GM23248 (cell line): ENCODE measurements at places on chromosomes 1 and 21.

DNA sequence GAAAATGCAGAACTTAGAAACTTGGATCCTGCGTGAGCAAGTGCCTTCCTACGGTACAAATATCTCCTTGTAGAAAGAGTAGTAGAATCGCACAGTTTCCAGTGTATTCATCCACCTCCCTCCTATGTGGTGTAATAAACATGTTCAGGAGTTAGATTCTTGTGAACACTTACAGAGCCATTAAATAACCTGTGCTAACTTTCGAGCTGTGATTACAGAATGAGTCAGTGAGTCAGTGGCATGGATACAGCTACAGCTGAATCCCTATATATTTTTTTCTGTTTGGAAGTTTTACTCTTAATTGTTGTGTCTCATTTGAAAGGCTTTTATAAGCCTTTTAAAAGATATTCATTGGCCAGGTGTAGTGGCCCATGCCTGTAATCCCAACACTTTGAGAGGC, 148.7 kb downstream of the EDEM3 start:
- peak; percentile 25 for DNase-seq

DNA sequence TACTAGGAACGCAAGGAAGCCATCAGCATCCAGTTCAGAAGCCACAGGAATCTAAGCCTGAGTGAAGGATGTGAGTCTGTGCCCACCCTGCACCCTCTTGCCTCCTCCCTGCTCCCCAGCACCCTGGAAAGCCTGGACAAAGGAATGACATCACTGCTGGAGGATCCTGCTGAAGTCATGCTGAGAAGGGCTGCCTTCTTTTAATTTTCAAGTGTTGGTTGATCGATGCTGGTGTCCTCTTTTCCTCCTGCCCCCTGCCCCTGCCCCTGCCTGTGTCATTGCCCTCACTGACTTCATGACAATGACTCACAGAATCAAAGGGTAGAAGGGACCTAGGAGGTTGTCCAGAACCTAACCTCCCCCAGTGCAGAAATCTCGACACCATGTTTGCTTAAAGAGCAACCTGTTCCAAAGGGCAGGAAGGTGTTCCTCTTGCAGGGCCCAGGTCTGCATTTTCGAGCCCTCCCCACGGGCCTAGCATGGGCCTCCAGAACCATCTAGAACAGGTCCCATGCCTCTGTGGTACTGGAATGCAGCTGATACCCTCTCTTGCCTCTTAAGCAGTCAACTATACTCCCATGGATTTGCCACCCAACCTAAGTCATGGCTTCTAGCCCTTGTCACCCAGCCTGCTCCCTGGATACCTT, 9.6 kb downstream of the DHRS3 start:
- DNase-seq = no peak

DNA sequence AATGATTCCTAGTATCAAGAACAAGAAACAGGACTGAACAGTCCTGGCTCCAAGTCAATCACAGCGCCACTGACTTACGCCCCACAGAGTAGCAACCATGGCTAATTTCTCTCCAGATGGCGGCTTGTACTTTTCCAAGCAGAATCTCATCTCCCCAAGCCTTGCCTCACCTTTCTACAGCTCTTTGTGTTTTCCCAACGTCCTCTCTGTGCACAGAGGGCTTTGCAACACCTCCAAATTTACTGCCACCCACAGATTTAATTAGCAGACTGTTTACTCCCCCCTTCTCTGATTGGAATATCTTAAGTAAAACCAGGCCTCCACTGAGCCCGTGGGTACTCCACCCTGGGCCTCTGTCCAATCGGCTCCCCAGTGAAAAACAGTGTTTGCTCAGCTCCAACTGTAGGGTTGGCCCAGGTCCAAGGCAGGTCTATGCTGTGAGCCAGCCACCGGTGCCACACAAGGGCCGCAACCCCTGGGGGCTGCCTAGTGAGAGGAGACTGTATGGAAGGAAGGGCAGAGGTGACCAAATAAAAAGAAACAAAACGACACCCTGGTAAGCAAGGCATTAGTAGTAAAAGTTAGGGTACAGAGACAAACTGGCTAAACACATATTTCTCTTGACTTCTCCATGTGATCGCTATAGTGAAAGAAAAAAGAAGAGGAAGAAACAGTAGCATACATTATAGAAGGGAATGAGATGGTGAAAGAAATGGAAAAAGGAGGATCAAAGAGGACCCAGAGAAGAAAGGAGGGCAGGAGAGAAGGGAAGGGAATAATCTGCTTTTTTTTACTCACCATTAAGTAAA, 128.4 kb upstream of the SOD1 start:
- DNase-seq = peak; percentile 21

DNA sequence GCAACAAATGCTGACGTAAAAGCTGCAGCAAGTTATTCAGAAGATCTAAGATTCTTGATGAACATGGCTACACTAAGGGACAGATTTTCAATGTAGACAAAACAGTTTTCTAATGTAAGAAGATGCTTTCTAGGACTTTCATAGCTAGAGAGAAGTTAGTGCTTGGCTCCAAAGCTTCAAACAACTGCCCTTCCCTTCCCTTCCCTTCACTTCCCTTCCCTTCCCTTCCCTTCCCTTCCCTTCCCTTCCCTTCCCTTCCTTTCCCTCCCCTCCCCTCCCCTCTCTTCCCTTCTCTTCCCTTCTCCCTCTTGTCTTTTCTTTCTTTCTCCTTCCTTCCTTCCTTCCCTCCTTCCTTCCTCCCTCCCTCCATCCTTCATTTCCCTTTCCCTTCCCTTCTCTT, 365.3 kb upstream of the ADGRL4 start:
- DNase-seq = no peak

GRCh38 chr1:160657250-160657781, 10.5 kb upstream of the SLAMF1 start:
- no peak for DNase-seq

DNA sequence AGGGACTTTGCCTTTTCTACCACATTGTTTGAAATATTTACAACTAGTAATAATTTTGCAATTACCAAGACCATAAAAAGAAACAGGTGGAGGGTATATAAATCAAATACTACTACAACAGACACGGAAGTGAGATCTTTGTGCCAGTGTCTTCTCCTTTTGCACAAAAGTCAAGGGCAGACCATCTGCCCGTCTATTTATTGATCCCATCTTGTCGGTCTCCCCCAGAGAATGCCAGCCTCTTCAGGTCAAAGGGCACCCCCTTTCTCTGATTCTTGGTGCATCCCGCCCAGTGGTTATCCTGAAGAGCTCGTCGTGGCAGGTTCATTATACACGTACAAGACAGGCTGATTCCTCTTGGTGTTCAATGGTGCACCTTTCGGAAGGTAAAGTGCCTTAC, 4.8 kb upstream of the PDE9A start:
- DNase-seq = no peak

DNA sequence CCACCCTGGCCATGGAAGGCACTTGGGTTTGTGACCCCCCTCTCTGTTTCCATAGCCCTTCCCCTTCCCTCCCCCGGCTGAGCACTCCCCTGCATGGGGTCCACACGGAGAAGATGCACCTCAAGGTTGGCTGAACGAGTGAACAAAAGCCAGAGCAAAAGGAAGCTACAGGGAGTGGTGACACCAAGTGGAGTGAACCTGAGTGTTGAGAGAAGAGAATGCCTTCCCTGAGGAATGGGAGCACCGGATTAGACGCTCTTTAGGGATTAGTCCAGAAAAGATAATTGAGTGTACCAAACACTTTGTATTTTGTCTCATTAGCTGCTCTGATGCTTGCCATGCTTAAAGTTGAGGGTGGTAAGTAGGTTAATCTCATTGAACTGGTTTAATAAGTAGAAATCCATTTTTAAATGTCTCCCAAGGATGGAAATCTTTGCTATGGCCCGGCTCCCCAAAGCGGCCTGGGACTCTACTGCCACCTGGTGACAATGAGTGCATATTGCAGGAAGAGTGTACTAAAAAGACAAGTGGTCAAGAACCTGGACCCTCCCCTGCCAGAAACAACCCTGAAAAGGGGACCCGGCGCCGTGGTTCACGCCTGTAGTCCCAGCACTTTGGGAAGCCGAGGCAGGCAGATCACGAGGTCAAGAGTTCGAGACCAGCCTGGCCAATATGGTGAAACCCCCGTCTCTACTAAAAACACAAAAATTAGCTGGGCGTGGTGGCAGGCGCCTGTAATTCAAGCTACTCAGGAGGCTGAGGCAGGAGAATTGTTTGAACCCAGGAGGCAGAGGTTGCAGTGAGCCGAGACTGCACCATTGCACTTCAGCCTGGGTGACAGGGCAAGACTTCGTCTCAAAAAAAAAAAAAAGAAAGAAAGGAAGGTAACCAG, 150.6 kb upstream of the ZC3H12A start:
- no peak for DNase-seq

DNA sequence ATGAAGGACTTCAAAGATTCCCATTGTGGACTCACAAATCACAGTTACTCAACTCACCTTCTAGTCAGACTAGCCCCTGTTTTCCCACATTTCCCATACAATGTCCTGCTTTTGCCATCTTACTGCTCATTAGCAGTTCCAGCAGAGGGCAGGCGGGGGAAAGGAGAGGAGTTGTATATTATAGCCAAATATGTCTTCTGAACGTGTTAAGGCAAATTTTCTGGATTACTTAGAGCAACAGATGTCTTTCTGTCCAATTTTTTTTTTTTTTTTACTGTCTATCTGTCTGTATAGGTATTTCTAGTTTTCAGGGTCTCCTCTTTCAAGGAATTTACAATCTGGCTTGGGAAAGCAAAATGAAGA, 29.9 kb upstream of the DDAH1 start:
- DNase-seq = peak; percentile 59

DNA sequence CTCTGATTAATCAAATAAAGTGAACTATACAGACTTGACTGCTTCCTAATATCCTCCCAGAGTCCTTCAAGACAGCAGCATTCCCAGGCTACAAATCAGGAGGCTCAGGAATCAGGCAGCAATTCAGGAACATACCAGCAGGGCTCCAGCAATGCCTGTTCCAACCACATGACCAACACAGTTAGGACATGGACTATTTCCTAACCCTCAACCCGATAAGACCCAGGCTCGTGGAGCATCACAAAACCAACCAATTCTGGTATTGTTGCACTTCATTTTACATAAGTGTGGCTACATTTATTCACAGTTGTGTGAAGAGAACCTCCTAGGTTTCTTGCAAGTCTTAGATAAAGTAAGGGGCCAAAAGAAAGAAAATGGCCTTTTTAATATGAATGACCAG, 546.2 kb upstream of the ADGRL2 start:
- peak; percentile 5 for DNase-seq
